PC-9 (cell line): ENCODE measurements at places on chromosomes 16 and 17. TPM values are rescaled to one million over a fixed set of nuclear protein-coding genes. Genes with fewer than 3 reads are reported as not detected.

- no peak for DNase-seq
- no peaks in the 10 kb centered on the region; the same call in 1 of the 2 replicates for H3K36me3 ChIP-seq
- no peak overlapping the region for H3K4me3 ChIP-seq
- no peak overlapping the region for H3K27ac ChIP-seq
- no peaks in the 10 kb centered on the region for H3K27me3 ChIP-seq
- H3K4me1 ChIP-seq = no peaks in the 10 kb centered on the region
Observed at GRCh38 chr17:41751288-41751687, 16.8 kb upstream of the HAP1 start.

GRCh38 chr17:31226373-31226772 lies 70.7 kb downstream of the OMG start:
- no peak overlapping the region for H3K27ac ChIP-seq
- no peaks in the 10 kb centered on the region for H3K4me1 ChIP-seq
- DNase-seq = no peak
- no peak overlapping the region for H3K4me3 ChIP-seq

DNA sequence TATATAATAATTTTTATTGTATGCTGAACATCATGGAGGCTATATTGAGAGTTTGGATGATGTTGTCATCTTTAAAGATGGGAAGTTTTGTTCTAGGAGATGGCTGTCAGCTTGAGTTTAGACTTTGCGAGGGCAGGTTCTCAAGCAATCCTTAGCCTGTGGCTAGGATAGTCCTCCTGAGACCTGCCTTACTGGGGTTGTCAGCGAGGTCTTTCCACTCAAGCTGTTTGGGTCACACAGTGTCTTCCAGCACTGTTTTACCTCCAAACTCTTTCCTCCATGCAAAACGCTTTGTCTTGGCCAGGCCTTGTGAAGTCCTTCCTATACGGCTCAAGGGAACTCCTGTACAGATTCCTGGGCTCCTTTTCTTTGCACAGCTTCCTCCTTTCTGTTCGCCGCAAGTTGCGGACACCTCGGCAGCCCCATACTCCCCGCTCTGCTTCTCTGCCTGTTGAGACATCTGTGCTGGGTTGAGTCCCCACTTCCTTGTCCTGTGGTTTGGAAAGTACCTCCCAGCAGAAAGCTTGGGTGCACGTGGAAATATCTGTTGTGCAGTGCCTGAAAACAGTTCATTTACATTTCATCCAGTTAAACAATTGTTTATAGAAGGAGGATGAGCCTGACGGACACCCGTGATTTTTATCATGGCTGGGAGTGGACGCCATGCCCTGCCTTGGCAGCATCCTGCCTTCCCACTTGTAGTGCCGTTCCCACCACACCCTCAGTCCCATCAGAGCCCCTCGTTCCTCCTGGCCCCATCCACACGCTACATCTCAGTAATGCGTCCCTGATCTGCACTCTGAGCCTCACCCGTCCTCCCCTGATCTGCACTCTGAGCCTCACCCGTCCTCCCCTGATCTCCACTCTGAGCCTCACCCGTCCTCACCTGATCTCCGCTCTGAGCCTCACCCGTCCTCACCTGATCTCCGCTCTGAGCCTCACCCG lies 55.0 kb upstream of the CBFA2T3 start:
- peaks cover 66% of the 10 kb centered on the region for H3K27me3 ChIP-seq
- H3K36me3 ChIP-seq = no peaks in the 10 kb centered on the region
- no peak overlapping the region for H3K27ac ChIP-seq
- H3K4me1 ChIP-seq = no peaks in the 10 kb centered on the region
- no peak overlapping the region for H3K4me3 ChIP-seq

DNA sequence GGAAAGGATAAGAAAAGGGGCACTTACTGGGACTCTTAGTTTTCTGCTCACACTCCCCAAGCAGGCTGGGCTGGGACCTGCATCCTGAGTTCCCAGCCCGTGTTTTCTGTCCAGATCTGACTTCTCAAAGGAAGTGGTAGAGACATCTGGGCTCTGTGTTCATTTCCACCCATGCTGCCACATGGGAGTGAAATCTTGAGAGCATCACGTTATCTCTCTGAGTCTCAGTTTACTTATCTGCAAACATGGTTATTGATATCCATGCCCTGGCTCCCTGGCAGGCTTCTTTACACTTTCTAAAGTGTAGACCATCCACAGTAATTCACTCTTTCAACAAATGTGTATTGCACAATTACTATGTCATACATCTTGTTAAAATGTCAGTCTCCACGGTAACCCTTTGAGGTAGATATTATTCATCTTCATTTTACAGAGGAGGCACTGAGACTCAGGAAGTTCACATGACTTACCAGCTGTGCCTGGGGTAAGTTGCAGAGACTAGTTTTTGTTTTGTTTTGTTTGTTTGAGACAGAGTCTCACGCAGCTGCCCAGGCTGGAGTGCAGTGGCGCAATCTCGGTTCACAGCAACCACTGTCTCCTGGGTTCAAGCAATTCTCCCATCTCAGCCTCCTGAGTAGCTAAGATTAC lies 3.4 kb downstream of the ZNF688 start:
- peaks cover 40% of the 10 kb centered on the region for H3K4me1 ChIP-seq
- H3K27me3 ChIP-seq = no peaks in the 10 kb centered on the region
- H3K36me3 ChIP-seq = no peaks in the 10 kb centered on the region
- no peak for DNase-seq
- H3K4me3 ChIP-seq = no peak overlapping the region

- no peak overlapping the region for H3K27ac ChIP-seq
- no peak for DNase-seq
- H3K4me1 ChIP-seq = no peaks in the 10 kb centered on the region
- peaks cover 12% of the 10 kb centered on the region; the same call in 1 of the 2 replicates for H3K27me3 ChIP-seq
- no peak overlapping the region for H3K4me3 ChIP-seq
- H3K36me3 ChIP-seq = no peaks in the 10 kb centered on the region
Observed at GRCh38 chr17:80511222-80512180, 33.1 kb upstream of the RPTOR start.

- H3K27me3 ChIP-seq = no peaks in the 10 kb centered on the region
- no peaks in the 10 kb centered on the region for H3K36me3 ChIP-seq
- no peak overlapping the region for H3K4me3 ChIP-seq
- H3K27ac ChIP-seq = no peak overlapping the region
Observed at GRCh38 chr17:67021196-67021595, 23.2 kb upstream of the CACNG1 start.

DNA sequence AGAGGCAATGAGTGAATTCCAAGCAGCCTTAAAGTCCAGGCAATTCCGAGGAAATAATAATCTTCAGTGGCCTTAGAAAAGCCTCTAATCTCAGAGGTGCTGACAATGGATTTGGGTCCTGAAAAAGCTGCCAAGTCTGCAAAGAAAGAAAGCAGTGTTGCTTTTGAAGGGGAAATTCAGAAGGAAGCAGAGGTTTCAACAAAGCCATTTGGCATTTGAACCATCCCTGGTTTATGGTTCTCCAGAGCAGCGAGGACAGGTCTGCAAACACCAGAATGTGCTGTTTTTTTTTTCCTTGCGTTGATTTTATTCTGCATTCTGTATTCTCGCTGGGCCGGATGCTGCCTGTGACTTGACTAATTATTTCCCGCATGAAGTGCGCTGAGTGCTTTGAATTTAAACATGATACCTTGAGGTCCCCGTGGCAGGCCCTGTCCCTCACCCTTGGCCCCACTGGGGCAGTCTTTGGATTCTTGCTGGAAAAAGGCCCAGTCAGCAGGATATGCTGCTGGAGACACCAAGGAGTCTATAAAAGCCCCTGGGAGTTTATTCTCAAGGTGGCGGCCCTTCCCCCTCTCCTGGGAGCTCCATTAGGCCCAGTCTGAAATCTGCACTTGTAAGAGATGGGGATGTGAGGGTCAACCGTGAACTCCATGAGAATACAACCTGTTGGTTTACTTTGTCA lies 338.3 kb downstream of the HAPSTR1 start:
- DNase-seq = no peak
- no peaks in the 10 kb centered on the region for H3K4me1 ChIP-seq
- no peaks in the 10 kb centered on the region for H3K36me3 ChIP-seq
- H3K4me3 ChIP-seq = no peak overlapping the region

- H3K36me3 ChIP-seq = no peaks in the 10 kb centered on the region
- H3K4me3 ChIP-seq = peak overlapping the region; percentile 27; the same call in 1 of the 2 replicates
- peak overlapping the region; percentile 85 for H3K27ac ChIP-seq
Observed at GRCh38 chr17:4394208-4395110, 28.0 kb upstream of the UBE2G1 start.

DNA sequence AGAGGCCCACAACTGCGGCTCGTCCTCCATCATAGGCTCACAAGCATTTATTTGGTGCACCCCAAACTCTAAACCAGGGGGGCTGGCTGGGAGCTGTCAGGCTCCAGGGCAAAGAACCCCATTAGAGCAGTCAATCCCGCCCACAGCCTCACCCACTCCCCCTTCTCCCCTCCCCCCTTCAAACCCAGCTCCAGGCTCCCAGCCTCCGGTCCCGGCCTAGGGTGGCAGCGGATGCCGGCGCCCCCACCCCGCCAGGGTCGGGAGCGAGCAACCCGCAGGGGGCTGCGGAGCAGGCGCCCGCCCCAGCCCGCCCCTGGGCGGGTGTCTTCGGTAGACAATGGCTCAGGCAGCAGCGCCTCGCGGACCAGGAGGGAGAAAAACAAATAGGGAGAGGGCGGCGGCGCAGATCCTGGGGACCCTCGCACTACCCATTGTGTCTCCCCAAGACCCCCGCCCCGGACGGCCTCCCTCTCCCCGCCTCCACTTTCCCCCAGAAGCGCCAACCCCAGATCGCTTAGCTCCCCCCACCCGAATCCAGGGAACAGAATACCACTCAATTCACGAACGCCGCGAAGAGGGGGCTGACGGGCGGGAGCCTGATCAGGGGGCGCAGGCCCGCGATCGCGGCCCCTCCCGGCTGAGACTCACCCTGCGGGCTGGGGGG lies 572 bp downstream of the FAM171A2 start:
- H3K27ac ChIP-seq = no peak overlapping the region
- H3K4me3 ChIP-seq = peak overlapping the region; percentile 66
- H3K4me1 ChIP-seq = no peaks in the 10 kb centered on the region
- no peak for DNase-seq
- peaks cover 18% of the 10 kb centered on the region; the same call in 1 of the 2 replicates for H3K27me3 ChIP-seq

DNA sequence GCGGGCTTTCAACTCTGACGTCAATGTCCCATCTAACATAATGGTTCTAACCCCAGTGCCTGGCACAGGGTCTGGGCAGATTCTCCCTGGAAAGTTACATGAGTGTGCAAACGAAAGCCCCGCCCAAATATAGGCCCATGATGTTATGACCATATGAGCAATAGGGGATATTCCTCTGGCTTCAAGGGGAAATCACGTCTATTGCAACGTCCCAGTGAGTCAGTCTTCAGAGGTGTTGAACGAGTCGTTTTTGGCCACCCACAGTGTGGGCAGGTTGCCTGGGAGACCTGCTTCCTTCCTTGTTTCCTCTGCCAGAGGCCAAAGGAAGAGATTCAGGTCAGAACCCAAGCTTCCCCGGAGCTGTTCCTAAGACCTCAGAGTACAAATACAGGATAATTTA lies 30.3 kb downstream of the PIK3R5 start:
- DNase-seq = no peak
- peaks cover 23% of the 10 kb centered on the region for H3K27me3 ChIP-seq
- H3K36me3 ChIP-seq = no peaks in the 10 kb centered on the region
- H3K4me3 ChIP-seq = no peak overlapping the region
- H3K27ac ChIP-seq = no peak overlapping the region

DNA sequence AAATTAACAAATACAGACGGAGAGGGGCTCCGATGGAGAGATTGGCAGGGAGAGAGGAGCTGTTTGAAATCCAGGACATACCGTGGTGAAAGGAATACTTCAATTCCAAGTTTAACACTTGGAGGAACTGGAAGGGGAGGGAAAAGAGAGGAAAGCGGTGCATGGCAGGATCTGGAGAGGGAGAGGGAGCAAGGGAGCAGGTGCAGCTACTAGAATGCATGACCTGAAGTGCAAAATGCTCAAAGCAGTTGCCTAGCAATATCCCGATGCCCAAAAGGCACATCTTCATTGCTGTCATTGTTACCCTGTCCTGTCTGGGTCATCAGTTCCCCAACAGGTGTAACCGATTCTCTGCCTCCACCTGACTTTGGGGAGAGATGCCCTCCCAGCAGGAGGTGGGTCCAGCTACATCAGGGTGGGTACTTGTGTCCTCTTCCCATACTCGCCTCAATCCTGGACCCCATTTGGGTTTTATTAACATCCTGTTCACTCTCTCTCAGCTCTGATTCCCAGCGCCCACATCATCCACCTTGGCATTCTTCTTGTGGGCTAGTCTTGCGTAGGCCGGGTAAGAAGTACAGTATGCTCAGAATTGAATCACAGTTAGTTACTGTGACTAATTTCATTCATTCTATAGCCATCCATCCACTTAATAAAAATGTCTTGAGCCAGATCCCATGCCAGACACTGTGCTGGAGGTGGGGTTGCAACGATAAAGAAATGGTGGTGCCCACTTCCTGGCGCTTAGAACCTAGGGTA lies 37.4 kb upstream of the EMP2 start:
- no peak for DNase-seq

Gene KRTAP16-1
- not detected in 2 replicates for total RNA-seq

DNA sequence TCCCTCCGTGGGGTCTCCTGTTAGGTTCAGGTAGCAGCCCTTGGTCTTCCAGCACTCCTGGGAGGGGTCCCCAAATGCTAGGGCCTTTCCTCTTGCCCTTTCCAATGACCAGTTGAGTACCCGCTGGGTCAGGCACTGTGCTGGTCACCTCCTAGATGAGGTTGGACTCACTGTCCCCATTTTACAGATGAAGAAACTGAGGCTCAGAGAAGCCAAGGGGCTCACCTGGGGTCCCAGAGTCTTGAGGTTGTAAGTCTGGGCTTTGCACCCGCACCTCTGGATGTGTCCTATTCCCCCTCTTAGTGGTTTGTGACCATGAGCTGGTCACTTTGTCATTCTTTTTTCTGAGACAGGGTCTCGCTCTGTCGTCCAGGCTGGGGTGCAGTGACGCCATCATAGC lies 1.4 kb upstream of the CASKIN1 start:
- peaks cover 35% of the 10 kb centered on the region for H3K27me3 ChIP-seq
- H3K36me3 ChIP-seq = no peaks in the 10 kb centered on the region
- DNase-seq = no peak
- no peak overlapping the region for H3K4me3 ChIP-seq
- no peaks in the 10 kb centered on the region for H3K4me1 ChIP-seq

Gene NOB1
- total RNA-seq = 66.9 and 93.2 TPM in 2 replicates

Gene NPIPB9
- 6.1 and 8.5 TPM in 2 replicates for total RNA-seq

DNA sequence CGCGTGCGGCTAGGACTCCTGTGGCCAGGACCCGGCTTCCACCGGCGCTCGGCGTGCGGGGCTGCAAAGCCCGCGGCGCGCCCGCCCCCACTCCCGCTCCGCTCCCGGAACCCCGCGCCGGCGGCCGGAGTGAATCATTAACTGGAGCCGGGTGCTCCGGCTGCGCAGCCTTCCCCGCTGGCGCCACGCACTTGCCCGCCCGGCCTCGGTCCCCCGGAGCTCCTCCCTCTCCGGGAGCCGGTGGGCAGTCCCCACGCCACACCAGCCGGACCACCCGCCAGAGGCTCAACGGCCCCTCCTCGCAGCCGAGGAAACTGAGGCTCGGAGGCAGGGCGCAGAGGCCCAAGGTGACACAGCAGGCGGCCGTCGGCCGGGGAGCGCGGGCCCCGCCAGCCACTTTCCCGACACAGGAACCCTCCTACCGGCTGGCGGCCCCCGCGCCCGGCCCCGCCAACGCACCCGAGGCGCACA lies 580 bp downstream of the BCAR1 start:
- DNase-seq = no peak
- no peaks in the 10 kb centered on the region for H3K36me3 ChIP-seq
- H3K27me3 ChIP-seq = no peaks in the 10 kb centered on the region
